ENCODE measurements at places on chromosomes 2 and 18.

GRCh38 chr2:234476766-234477165 lies 20.1 kb downstream of the ARL4C start:
- no peak for DNase-seq

GRCh38 chr2:37466533-37467222 lies 122.2 kb downstream of the QPCT start:
- no peak for DNase-seq

DNA sequence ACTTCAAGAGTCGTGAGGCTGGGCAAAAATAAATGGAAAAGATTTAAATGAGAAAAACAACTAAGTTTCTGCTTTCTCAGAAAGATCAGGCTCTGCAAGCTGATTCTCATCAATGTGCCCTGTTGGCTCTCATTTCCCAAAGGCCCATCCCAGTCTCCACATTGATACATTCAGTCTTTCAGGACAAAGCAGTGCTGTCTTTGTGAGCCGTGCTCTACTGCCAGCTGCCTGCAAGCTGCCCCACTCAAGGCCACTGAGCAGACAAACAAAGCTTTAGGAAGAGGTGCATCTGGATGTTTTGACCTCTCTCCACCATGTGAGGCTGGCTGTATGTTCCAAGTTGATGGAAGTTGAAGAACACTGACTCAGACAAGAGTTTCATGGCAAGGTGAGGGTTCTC lies 48.8 kb downstream of the FSHR start:
- DNase-seq = no peak

DNA sequence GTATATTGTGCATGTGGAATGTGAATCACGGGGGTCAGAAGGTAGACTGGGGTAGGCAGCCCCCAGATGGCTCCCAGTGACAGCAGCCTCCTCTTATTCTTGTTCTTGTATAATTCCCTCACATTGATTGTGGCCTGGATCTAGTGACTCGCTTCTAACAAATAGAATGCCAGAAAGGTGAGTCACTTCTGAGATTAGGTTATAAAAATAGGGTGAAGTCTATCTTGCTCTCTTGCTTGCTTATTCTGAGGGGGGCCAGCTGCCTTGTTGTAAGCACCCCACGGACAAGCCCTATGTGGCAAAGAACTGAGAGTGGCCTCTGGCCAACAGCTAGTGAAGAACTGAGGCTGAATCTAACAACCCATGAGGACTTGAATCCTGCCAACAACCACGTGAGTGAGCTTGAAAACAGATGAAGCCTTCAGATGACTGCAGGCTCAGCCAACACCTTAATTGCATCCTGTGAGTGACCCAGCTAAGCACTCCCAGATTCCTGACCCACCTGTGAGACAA lies 15.6 kb upstream of the RMND5A start:
- no peak for DNase-seq

GRCh38 chr2:220466251-220466691 lies 838.8 kb downstream of the SLC4A3 start:
- no peak for DNase-seq
